ENCODE measurements at places on chromosomes 12 and 14.

GRCh38 chr12:53975064-53975471 lies 314 bp upstream of the HOTAIR start:
- no peak for DNase-seq

DNA sequence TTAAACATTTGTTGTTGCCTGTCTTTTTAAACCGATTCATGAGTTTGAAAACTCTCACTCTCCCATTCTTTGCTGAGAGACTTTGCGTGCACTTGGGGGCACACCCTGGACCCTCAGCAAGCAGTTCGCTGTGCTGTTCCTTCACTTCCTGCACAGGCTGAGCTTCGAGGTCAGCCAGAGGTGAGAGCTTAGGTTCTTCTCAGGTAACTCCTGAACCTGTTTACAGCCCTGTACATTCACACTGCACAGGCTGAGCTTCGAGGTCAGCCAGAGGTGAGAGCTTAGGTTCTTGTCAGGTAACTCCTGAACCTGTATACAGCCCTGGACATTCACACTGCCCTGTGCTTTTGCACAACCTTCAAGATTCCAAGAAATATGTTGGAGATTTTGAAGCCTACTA lies 9.8 kb upstream of the CLECL1 start:
- DNase-seq = no peak

DNA sequence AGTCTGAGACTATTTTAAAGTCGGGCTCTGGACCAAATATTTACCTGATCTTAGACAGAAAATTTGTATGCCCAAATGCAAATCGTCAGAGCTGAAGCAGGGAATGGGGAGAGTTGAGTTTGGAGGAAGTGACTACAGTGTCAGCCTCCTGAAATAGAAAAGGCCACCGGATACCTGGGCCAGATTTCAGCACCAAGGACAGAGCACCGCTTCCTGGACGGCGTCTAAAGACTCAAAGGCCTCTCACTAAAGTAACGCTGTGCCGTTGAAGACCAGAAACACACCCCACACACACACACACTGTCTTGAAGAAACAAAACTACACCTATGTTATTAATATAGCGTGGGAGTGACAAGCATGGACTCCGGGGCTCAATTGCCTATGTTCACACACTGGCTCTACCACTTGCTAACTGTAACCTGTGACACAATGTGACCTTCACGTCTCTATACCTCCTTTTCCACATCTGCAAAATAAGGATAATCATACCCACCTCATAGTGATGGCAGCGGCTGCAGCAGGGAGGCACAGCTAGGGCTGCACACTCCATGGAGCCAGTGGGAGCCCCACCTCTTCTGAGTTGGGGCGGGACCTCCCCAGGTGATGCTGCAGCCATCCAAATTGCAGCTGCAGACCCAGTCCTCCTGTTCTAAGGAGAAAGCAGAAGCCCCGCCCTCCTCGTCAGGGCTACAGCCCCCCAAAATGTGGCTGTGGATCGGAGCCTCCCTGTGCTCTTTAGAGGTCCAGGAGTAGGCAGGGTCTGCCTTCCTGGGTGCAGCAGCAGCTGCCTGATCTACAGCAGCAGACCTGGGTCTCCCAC lies 35.6 kb downstream of the KRT76 start:
- DNase-seq = no peak

DNA sequence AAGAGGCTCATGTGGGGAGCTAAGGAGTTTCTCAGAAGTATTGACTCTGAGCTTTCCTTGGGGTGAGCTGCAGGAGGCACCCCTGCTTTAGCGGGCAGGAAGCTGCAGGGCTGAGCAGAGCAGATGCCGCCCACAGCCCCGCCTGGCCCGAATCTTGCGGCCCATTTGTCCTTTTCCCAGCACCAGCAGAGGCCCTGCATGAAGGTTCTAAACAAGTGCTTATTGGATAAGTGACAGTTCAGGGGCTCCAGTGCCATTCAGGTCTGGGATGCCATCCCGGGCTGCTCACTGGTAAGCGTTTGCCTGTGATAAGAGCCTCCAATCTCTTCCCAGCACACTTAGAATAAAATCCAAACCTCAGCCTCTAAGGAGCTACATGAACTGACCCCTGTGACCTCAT lies 11.4 kb downstream of the RILPL1 start:
- DNase-seq = no peak

DNA sequence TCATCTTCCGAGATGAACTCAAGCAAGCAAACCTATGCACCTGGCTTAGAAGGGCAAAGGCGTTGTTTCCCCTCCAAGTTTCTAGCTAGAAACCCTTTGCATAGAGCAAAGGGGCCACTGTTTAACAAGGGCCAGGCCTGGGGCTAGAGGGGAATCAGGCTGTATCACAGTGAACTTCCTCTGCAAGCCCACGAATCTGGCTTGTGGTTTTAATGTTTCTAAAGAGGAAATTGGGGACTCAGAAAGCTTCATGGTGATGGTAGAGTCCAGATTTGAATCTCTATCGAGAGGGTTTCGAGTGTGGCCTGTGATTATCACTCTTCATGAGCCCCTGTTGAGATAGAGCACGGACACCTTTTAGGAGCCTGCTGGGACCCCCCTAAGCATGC lies 189.9 kb downstream of the VRK1 start:
- DNase-seq = no peak

- DNase-seq = no peak
These were observed 34.6 kb downstream of the SLC6A12 start for GRCh38 chr12:179131-179884.

- no peak for DNase-seq
These were observed 763.9 kb upstream of the MGAT4C start for GRCh38 chr12:87020071-87020470.

- DNase-seq = no peak
These were observed 203.6 kb upstream of the PRICKLE1 start for GRCh38 chr12:42793166-42793565.

DNA sequence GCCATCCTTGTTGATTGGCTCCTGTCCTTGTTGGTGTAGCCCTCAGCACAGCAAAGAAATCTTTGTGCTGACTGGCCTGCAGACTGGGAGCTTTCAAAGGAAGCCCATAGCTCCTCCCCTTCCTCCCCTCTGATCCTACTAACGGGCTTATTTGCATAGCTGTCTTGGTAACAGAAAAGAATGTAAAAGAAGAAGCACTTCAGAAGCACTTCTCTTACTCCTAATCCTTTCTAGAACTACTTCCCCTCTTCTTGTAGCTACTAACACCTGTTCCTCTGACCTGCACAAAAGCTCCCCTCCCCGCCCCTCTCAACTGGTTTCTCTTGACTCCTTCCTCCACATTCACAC lies 14.3 kb upstream of the RIC8B start:
- no peak for DNase-seq

GRCh38 chr12:63915105-63915800 lies 70.8 kb downstream of the SRGAP1 start:
- DNase-seq = no peak

DNA sequence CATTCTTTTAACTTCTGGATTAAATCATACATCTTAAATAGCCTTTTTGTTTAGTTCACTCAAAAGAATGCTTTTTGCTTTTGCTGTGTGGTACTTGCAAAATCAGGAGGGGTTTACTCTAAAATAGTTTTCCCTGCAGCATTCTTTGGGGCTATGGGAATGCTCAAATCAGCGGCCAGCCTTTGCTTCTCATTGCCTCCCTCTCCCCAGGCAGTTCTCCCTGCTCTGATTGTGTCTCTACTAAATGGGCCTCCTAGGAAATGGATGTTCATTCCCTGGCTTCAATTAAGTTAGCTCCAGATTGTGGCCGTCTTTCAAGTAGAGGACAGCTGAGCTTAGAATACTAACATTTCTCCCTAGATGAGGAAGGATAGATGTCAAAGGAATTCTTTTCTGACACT lies 4.4 kb downstream of the TULP3 start:
- DNase-seq = no peak

DNA sequence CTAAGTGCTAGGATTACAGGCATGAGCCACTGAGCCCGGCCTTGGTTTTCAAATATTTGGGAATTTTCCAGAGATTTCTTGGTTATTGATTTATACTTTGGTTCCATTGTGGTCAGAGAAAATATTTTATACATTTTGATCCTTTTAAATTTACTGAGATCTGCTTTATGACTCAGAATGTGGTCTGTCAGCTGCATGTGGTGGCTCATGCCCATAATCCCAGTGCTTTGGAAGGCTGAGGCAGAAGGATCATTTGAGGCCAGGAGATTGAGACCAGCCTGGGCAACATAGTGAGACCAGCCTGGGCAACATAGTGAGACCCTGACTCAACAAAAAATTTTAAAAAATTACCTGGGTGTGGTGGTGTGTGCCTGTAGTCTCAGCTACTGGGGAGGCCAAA lies 49.8 kb downstream of the ADCK1 start:
- DNase-seq = no peak

GRCh38 chr14:39102265-39102968 lies 618 bp downstream of the SEC23A start:
- peak; percentile 23 for DNase-seq

DNA sequence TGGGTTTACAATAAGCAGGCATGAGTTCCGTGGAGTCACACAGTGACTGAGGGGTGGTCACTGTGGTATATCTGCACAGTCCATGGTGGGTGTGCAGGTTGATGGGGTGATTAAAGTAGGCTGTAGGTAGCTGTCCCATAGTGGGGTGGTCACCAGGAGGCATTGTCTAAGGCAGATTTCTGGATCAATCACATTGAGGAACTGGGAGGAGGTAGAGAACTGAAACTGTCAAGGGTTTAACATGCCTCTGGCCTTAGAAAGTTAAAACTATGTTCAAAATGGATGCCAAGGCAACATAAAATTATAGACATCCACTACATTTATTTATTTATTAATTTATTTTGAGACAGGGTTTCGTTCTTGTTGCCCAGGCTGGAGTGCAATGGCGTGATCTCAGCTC lies 8.3 kb downstream of the ADCK1 start:
- no peak for DNase-seq

DNA sequence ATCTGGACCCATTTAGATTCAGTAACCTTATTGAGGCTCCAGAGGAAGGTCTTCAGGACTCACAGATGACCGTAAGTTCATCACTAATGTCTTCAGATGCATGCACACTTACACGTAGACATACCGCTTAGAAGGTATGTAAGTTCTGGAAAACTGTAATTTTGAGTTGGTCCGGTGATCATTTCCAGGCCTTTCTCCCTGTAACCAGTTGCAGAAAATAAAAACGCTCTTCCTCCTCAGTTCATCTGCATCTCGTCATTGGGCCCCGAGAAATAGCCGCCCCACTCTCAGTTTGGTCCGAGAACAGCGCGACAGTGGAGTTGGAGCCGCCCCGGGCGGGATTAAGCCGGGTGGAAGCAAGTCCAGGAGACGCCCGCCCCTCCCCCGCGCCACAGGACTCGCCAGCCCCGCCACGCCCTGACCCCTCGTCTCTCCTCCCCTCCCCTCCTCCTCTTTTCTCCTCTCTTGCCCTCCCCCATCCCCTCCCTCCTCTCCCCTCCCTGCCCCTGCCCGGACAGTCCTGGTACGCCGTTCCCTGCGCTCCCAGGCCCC lies 83.7 kb downstream of the TNFAIP2 start:
- peak; percentile 6 for DNase-seq

- no peak for DNase-seq
These were observed 12.9 kb upstream of the DCD start for GRCh38 chr12:54661048-54661447.

- DNase-seq = no peak
These were observed 172.9 kb downstream of the ZFP36L1 start for GRCh38 chr14:68619790-68620574.

- DNase-seq = no peak
These were observed 32.1 kb downstream of the MVK start for GRCh38 chr12:109605599-109606228.

DNA sequence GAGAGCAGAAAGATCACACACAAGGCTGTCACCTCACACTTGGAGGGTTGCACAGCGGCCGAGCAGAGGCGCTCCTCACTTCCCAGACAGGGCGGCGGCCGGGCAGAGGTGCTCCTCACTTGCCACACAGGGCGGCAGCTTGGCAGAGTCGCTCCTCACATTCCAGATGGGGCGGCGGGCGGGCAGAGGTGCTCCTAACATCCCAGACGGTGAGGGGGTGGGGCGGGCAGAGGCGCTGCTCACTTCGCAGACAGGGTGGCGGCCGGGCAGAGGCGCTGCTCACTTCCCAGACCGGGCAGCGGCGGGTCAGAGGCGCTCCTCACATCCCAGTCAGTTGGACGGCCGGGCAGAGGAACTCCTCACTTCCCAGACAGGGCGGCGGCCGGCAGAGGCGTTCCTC lies 9.1 kb downstream of the TMBIM4 start:
- no peak for DNase-seq

- no peak for DNase-seq
These were observed 161.1 kb downstream of the SNAPC1 start for GRCh38 chr14:61923348-61923747.

DNA sequence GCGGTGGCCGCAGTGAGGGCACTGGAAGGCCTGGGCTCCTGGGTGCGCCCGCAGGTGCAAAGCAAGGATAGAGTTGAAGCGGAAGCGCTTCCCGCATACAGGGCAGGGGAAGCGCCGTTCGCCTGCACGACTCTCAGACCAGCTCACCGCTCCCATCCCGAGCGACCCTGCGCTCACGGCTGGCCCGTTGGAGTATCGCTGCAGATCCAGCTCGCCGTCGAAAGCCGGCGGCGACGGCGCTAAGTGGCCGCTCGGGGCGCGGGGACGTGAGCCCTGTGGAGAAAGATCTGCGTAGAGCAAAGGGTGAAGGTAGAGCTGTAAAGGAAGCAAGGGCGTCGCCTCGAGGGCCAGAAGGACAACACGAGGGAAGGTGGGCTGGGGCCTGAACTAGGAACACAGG lies 5.4 kb downstream of the ZNF219 start:
- no peak for DNase-seq

- peak; percentile 42 for DNase-seq
These were observed 1.1 kb downstream of the ARHGAP5 start for GRCh38 chr14:32078023-32078857.

- DNase-seq = no peak
These were observed 4.4 kb downstream of the SERPINA11 start for GRCh38 chr14:94448071-94448808.

- DNase-seq = no peak
These were observed 20.3 kb upstream of the TMX1 start for GRCh38 chr14:51219473-51220448.

DNA sequence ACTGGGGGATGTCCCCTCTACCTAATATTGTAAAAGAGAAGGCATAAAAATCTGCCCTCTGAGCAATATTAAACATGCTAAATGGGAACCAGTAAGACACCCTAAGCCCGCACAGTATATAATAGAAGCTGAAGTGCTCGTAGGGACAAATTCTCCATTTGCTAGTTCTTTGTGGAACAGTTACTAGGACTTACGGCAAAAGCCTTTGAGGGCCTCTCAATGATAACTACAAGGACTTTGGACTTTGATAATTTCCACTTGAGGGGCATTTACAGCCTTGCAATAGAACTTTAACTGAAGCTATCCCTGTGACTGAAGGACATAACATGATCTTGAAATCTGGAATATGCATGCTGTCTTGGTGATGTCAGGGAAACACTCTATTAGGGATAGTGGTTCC lies 111.5 kb upstream of the IFNG-AS1 start:
- no peak for DNase-seq

GRCh38 chr12:47811072-47811396 lies 8.7 kb downstream of the HDAC7 start:
- DNase-seq = no peak

DNA sequence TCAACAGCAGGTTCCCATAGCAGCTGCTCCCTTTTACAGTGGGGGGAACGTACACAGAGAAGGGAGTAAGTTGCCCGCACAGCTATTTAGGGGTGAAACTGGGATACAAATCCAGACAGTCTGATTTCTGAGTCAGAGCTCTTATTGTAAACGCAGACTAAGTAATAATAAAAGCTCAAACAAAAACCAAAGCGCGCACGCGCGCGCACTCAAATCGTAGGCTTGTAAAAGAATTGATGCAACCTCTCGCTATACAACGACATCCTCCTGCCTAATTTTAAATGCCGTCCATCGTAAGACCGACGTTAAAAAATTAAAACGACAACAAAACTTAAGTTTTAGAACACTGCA lies 747 bp upstream of the DACT1 start:
- no peak for DNase-seq

- no peak for DNase-seq
These were observed 7.0 kb downstream of the TAMALIN start for GRCh38 chr12:52013626-52014310.
